ENCODE measurements at places on chromosomes 13 and 19. TPM values are rescaled to one million over a fixed set of nuclear protein-coding genes. Genes with fewer than 3 reads are reported as not detected.

Gene PCDH20
- total RNA-seq: 4.5 TPM

Gene ZSCAN4
- not detected for total RNA-seq

Gene CPAMD8
- not detected for total RNA-seq

Gene SULT2A1
- total RNA-seq: not detected

Gene MEX3D
- total RNA-seq: 11.5 TPM

Gene ZNF253
- total RNA-seq: 1.5 TPM

Gene NXNL1
- not detected for total RNA-seq

Gene PRR22
- total RNA-seq: 1.3 TPM

Gene PRR12
- total RNA-seq: 3.0 TPM

Gene ZNF221
- total RNA-seq: 2.0 TPM
